Heart right ventricle (tissue), 16 donors: ENCODE measurements at places on chromosomes 7 and 10. TPM values are rescaled to one million over a fixed set of nuclear protein-coding genes. Genes with fewer than 3 reads are reported as not detected.

The CADPS2 gene
- total RNA-seq: 17.8 TPM

The SMO gene
- total RNA-seq: 3.9 TPM

The ZNF107 gene
- total RNA-seq: 2.0 TPM

The FAS gene
- total RNA-seq: 3.9 TPM

The CHN2 gene
- 14.0 TPM for total RNA-seq

The CCDC172 gene
- not detected for total RNA-seq

The DMTF1 gene
- 19.9 TPM for total RNA-seq

The ANKRD2 gene
- total RNA-seq: 71.8 TPM

The FLNC gene
- 1,844 TPM for total RNA-seq
